Left forelimb (tissue), 1 donor: ENCODE measurements at places on chromosomes 11 and 22.

- DNase-seq = peak; percentile 50
Measured at GRCh38 chr22:49208768-49209252, 618.9 kb downstream of the BRD1 start.

DNA sequence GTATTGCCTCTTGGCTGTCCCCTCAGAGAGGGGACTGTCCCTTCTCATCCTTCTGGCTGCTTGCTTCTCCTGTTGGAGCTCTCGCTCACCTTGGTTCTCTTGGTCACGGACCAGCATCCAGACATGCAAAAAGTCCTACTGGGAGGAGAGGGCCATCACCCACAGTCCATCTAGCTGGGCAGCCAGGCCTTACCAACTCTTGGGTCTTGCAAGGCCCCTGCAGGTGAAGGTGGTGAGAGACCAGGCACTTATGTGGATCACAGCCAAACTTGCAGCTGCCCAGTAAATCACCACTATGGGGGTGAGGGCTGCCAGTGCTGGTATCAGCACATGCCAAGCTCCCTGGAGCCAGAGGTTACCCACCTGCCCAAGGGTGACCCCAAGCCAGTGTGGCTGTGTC, 36.3 kb downstream of the KCNQ1OT1 start:
- DNase-seq = no peak

GRCh38 chr11:32571039-32571438, 12.6 kb upstream of the EIF3M start:
- DNase-seq = no peak

DNA sequence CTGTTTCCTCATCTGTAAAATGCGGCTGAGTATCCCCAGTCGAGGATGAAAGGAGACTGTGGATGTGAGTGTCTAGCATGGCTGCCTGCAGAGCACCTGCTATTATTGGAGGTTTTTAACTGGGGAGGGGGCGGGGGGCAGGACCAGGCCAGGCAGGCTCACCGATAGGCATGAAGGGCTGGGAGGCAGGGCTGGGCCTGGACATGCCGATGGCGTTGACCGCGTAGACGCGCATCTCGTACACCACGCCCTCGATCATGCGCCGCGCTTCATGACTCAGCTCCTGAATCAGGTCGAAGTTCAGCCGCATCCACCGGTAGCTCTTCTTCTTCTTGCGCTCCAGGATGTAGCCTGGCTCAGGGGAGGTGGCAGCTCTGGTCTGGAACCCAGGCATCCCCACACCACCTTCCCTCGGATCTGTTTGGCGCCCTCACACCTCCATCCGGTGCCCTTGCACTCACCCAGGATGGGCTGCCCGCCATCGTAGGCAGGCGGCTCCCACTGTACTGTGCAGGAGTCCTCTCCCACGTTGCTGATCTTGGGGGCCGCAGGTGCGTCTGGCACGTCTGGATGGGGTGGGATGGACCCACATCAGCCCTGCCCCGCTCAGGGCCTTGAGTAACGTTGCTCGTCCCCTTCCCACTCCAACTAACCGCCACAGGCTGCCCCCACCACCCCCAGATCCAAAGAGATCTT, 15.1 kb downstream of the MYBPC3 start:
- no peak for DNase-seq

GRCh38 chr11:57584341-57584740, 13.1 kb upstream of the SERPING1 start:
- no peak for DNase-seq

DNA sequence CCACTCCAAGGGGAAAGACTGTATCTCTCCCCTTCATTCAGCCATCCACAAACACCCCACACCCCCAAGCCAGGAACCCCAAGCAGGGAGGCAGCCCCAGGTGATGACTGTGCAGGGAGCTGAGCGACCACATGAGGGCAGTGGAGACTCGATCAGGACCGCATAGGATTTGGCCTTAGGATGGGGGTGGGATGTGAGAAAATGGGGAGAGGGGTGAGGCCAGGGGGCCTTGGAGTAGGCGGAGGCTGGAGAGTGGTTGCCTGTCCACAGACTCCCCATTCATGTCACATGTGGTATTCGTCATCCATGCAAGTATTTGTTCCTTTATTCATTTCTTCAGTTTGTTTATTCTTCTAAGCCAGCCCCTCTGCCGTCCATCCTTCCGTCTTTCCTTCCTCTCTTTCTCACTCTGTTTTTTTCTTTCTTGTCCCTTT, 2.7 kb upstream of the RHOD start:
- DNase-seq = no peak

DNA sequence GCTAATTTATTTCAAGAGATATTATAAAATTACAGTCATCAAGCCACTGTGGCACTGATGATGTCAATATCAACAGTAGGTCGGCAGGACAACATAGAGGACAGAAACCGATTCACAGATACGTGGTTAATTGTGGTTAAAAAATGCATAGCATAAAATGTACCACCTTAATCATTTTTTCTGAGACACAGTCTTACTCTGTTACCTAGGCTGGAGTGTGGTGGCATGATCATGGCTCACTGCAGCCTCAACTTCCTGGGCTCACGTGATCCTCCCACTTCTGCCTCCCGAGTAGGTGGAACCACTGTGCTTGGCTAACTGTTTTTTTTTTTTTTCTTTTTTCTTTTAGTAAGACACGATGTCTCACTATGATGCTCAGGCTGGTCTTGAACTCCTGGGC, 21.0 kb upstream of the TOLLIP start:
- no peak for DNase-seq

DNA sequence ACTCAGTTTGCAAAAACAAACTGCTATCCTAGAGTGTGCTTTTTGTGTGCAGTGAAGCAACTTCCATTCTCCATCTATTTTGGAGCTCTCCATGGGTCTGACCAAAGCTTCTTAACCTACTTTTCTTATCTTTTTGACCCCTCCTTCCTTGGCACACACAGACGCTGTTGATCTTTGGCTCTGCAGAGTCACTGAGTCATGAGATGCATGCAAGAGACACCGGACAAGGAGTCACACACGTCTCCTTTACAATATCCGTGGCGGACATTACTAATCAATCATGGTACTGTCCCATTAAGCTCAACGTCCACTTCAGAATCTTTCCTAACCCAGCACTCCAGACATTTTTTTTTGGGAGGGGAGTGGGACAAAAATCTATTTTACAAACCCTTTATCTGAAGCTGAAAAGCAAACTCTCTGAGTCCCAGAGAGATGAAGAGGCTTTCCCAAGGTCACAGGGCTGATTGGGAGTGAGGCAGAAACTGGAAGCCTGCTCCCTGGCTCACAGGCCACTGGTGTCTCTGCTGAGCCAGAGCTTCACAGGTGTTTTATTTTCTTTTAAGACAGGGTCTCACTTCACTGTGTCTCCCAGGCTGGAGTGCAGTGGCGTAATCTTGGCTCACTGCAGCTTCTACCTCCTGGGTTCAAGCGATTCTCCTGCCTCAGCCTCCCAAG, 165.8 kb upstream of the SYT13 start:
- DNase-seq = no peak

DNA sequence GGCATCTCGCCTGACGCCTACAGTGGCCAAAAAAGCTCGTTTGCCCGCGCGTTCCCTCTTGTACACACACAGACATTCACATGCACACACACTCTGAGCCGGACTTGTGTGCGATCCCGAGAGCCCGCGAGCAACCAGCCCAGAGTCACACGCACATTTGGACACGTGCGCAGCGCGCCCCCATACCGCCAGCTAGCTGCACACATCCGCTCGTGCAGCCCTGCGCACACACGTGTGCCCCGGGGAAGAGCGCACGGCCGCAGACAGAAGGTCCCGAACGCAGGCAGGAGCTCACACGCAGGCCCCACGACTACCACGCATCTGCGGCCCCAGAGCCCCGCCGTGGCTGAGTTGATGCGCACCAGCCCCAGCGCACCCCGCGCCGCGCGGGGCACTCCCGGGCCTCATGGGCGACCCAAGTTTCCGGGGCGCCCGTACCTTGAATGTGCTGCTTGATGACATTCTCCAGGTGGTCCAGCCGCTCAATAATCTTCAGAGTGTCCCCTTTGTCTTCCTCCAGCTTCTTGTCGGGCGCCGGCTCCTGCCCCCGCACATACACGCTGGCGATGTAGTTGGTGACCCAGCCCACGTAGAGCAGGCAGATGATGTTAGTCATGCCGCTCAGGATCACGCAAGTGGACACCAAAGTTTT, 758 bp downstream of the GALNT18 start:
- DNase-seq = peak; percentile 78

DNA sequence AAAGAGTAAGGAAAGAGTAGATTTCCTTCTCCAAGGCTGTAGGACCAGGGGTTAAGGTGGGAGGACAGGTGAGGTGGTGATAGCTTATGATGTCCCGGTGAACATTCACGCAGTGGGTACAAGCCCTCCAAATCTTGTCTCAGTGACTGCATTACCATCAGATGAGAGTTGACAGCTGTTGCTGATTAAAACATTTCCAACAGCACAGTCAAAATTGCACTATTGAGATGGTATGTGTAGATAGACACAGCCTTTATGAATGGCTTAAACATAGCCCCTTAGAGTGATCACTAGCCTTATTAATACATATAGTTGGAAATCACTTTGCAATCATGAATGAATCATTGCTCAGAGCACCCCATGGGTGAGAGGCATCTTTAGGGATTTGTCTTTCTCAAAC, 7.3 kb downstream of the NELL1 start:
- DNase-seq = no peak

- DNase-seq = no peak
Measured at GRCh38 chr22:45314054-45314721, 4.5 kb downstream of the FAM118A start.

- DNase-seq = no peak
Measured at GRCh38 chr11:64292460-64293254, 1.6 kb downstream of the KCNK4 start.

- no peak for DNase-seq
Measured at GRCh38 chr11:1333860-1334259, 24.4 kb upstream of the TOLLIP start.

- DNase-seq = peak; percentile 90
Measured at GRCh38 chr22:17258015-17258787, 39.0 kb upstream of the ADA2 start.

- peak; percentile 90 for DNase-seq
Measured at GRCh38 chr11:95089620-95090542, at the start of gene ENDOD1. Gene ENDOD1 (plus strand): TSS chr11:95089846. CDS start chr11:95089928, 82 bp downstream.

DNA sequence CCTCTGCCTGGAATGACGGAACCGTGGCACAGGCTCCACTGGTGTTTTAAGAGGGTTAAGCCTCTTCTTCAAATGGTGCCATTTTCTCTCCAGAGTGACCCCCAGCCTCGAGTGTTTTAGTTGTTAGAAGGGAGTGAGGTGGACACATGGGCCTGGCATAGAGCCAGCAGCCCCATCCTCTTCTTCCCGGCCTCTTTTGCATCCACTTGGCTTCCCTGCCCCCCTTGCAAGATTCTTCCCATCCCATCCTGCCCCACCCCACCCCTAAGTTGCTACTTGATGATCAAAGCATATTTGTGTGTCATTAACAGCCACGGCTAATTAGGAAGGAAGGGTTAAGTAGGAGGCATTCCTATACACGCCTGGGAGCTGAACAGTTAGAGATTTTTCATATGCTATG, 72.3 kb upstream of the CRYBB3 start:
- no peak for DNase-seq

GRCh38 chr11:112227471-112227870, 1.2 kb downstream of the PTS start:
- DNase-seq = no peak

GRCh38 chr11:119376197-119376847, 5.2 kb downstream of the USP2 start:
- peak; percentile 77 for DNase-seq

DNA sequence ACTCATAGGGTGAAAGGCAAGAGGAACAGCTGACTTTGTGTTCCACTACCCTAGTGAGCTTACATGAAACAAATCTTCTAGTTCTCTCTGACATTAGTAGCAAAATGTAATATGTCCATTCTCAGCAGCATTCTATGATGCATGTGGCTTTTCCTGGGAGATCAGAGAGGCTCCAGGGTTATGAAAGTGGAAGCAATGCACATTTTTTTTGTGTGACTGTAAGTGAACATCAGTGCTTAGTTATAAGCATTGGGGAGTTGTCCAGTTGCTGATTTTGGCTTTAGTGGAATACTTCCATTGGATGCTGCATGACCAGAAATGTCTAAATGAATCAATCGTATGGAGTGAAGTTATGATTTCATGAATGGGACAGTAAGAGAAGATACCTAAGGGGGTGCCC, 255.9 kb downstream of the FAT3 start:
- no peak for DNase-seq

- no peak for DNase-seq
Measured at GRCh38 chr11:123507043-123507442, 77.0 kb downstream of the GRAMD1B start.

- no peak for DNase-seq
Measured at GRCh38 chr11:67463186-67463585, 5.9 kb downstream of the TMEM134 start.

DNA sequence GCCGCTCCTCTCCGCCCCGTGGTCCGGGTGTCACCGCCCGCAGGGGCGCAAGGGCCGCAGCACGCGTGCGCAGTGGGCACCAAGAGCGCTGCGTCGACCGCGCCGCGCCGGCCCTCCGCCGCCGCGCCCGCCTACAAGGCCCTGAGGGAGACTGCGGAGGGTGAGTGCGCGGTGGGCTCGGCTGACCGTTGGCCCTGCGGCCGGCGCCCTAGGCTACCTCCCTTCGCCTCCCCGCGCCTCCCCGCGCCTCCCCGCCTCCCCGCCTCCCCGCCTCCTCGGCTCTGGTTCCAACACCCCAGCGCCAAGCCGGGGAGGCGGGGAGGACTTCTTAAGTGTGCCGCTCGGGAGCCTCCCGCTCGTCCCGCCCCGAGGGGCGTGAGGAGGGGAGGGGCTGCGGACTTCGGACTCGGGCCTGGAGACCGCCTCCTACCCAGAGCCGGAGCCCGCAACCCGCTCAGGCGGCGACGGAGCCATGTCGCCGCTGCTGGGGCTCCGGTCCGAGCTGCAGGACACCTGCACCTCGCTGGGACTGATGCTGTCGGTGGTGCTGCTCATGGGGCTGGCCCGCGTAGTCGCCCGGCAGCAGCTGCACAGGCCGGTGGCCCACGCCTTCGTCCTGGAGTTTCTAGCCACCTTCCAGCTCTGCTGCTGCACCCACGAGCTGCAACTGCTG, at the start of gene AQP11:
Gene AQP11, plus strand, starts transcription at position 433 of the 673 bp plus-strand sequence. Its CDS starts 40 bp downstream, at position 473.
- DNase-seq = peak; percentile 90

DNA sequence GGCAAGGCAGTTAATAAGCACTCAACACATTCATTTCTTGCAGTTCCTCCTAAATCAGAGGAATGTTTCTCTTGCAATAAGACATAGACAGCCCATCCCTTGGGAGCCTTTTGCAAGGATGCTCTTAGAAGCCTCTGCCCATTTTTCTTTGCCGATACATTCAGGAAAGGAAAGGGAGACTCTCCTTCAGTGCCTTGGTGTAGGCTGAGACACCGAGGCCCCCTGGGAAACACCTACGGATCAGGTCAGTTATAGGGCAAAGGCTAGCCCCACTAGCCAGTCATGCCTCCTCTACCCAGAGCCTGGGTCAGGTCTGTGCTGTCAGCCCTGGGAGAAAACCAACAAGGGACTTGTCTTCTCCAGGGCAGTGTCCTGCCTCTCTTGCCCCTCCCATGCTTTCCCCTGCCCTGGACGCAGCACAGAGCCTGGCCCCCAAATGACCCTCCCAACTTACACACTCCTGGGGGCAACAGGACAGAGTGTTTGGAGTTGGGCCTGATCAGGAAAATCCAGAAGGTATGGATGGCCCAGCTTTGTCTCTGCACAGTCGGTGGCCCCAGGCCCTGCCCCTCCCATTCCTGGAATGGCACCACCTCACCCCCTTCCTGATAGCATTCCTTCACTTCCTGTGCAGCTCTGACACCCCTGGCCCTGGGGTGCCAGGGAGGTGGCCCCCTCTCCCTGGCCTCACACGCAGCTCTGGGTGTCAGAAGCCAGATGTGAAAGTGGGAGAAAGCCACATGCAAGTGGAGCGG, 18.3 kb downstream of the ANKK1 start:
- DNase-seq = no peak
